GM23338 (cell line): ENCODE measurements at places on chromosomes 16 and 17. TPM values are rescaled to one million over a fixed set of nuclear protein-coding genes. Genes with fewer than 3 reads are reported as not detected.

The HS3ST6 gene
- total RNA-seq, result not detected in 2 replicates

The HBA2 gene
- 1.9 TPM in 1 of 2 replicates, not detected in the other for total RNA-seq

The NPIPA7 gene
- total RNA-seq, result 7.3 and 11.7 TPM in 2 replicates

The KRTAP9-1 gene
- not detected in 2 replicates for total RNA-seq

The CCL13 gene
- not detected in 2 replicates for total RNA-seq

The KLHL36 gene
- total RNA-seq, result 54.6 and 70.4 TPM in 2 replicates

The KRT34 gene
- total RNA-seq, result not detected in 2 replicates

The TSPAN10 gene
- 0.31 and 0.66 TPM in 2 replicates for total RNA-seq

The KATNIP gene
- total RNA-seq, result 6.6 and 11.8 TPM in 2 replicates

The NAGS gene
- total RNA-seq, result 7.2 and 7.7 TPM in 2 replicates

The EFCAB5 gene
- total RNA-seq, result not detected in 2 replicates

The ERCC4 gene
- 5.4 and 8.2 TPM in 2 replicates for total RNA-seq

The NXPH3 gene
- total RNA-seq, result 2.7 and 4.7 TPM in 2 replicates

The SEZ6L2 gene
- total RNA-seq, result 55.8 and 71.9 TPM in 2 replicates

The FNDC8 gene
- total RNA-seq, result not detected in 2 replicates

The LRRC75A gene
- total RNA-seq, result 22.3 and 26.2 TPM in 2 replicates

The GCGR gene
- total RNA-seq, result 0.17 and 0.31 TPM in 2 replicates

The OR4D1 gene
- 0.08 and 0.10 TPM in 2 replicates for total RNA-seq

The ENPP7 gene
- not detected in 2 replicates for total RNA-seq

The FBXL20 gene
- total RNA-seq, result 6.9 and 7.7 TPM in 2 replicates

The NSMCE1 gene
- 30.6 and 33.9 TPM in 2 replicates for total RNA-seq

The PLCG2 gene
- 3.6 and 5.9 TPM in 2 replicates for total RNA-seq

The CCL4L2 gene
- not detected in 2 replicates for total RNA-seq

The LHX1 gene
- total RNA-seq, result 0.52 and 0.58 TPM in 2 replicates

The G6PC1 gene
- total RNA-seq, result not detected in 2 replicates

The CNOT1 gene
- total RNA-seq, result 298 and 319 TPM in 2 replicates

The NPTX1 gene
- total RNA-seq, result 20.1 and 20.5 TPM in 2 replicates

The MYH1 gene
- not detected in 2 replicates for total RNA-seq

The KRTAP4-6 gene
- not detected in 2 replicates for total RNA-seq

The CDH5 gene
- total RNA-seq, result not detected in 2 replicates

The ATF7IP2 gene
- total RNA-seq, result 27.9 and 30.4 TPM in 2 replicates

The ACSM2A gene
- not detected in 2 replicates for total RNA-seq

The ODAD4 gene
- total RNA-seq, result 0.12 and 1.8 TPM in 2 replicates

The TSPOAP1 gene
- total RNA-seq, result 11.8 and 12.9 TPM in 2 replicates

The SOCS1 gene
- total RNA-seq, result 79.2 and 84.7 TPM in 2 replicates
